KBM-7 (cell line): ENCODE measurements at places on chromosomes 5 and 9.

DNA sequence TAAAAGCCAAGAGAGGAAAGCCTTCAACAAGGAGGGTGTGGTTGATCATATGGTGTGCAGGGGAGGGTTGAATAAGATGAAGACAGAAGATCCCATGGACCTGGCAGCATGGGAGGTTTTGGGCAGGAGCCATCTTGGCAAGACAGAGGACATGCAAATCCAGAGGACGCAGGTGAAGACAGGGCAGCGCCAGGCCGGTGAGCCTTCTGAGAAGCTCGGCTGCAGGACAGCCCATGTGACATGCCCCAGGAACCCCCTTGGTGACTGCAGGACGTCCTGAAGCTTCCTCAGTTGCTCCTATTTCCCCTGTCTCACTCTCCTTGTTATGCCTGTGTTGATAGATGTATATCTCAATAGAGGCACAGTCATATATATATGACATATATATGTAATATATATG lies 159.4 kb downstream of the GADD45G start:
- DNase-seq = no peak

GRCh38 chr5:141298376-141298775 lies 5.5 kb downstream of the SLC25A2 start:
- DNase-seq = no peak

DNA sequence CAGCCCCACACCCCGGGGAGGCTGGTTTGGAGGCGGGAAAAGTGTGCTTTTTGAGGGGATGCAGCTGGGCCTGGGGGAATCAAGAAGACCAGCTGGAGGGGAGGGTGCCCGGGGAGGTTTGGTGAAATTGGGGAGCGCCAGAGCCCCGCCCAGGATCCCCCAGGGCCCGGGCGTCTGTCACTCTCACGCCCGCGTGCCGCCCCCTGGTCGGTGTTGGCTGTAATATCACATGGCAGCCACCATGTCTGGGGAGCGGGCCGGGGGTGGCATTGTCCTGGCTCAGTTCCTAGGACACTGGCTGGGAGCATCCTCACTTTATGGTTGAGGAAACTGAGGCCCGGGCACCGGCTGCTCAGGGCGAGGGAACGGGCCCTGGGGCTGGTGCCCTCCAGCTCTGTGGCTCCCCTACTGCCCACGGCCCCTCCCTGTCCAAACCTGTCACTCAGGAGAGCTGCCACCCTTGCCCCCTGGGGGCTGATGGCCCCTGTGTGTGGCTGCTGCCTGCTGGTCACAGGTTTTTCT lies 27.5 kb downstream of the ASS1 start:
- DNase-seq = no peak

- DNase-seq = no peak
Observed at GRCh38 chr9:78207319-78207718, 28.6 kb upstream of the CEP78 start.

DNA sequence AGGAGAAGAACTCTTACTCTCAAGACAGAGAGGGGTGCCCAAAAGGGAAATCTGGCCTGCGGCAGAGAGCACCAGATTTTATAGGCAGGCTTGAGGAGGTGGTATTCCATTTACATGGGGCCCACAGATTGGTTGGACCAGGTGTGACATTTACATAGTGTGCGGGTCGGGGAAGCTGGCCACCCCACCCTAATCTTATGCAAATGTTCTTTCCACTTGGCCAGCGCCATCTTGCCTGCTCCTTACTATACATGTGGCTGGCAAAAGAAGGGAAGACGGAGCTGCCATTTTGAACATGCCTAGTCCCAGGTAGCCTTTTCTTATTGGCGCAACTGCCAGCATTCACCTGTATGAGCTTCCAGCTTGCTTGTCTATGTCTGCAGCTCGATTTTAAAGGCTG lies 34.8 kb downstream of the PLEKHG4B start:
- DNase-seq = no peak

GRCh38 chr5:179273441-179274145 lies 71.7 kb downstream of the ADAMTS2 start:
- no peak for DNase-seq

DNA sequence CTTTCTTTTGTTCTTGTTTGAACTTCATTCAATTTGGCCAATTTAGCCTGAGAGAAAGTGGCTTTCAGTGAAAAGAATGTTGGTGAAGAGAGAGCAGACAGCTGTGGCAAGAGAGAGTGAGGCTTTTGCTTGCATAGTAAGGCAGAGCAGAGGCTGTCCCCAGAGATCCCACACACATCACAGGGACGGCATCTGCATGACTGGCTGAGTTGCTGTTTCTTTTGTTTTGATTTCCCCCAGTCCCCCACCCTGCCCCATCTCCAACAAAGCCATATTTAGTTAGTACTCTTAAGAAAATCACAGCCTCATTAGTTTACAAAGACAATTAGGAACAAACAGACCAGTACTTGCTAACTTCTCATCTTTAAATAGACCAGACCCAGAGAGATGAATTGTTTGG lies 363.9 kb upstream of the SEMA6A start:
- DNase-seq = no peak
